ENCODE measurements at places on chromosomes 16 and 17.

GRCh38 chr17:17531156-17531555 is 35.0 kb upstream of the RASD1 start:
- DNase-seq = no peak

GRCh38 chr16:85426806-85427205 is 186.3 kb upstream of the GSE1 start:
- DNase-seq = no peak

GRCh38 chr17:2040219-2040827 is 1.5 kb upstream of the OVCA2 start:
- no peak for DNase-seq

DNA sequence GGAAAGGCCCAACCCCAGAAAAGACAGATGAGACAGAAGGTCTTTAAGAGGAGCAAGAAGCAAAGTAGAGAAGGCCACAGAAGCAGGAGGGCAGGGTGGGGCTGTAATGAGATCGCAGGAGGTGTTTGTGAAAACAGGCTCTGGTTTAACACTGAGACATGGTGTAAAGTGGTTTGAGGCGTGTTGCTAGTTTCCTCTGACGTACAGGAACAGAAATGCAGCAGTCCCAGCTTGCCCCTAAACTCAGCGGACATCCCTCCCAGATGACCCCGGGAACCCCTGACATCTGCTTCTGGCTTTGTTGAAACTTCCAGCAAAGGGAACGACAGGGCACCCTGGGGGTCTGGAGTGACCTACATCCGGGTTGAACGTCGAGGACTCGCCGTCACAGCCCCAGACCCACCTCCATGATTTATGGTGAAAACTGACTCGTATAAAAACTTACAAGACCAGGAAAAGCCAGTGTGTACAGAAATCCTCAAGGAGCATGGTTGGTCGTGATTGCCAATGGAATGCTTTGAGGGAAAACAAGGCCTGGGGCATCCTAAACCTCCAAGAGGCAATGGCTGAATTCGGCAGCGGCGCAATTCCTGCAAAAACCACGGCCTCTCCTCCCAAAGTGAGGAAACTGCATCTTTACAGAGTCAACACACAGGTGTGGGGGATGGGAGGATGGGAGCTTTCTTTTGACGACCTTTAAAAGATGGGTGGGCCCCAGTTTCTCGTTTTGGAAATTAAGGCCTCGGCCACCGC is 25.8 kb downstream of the LITAF start:
- DNase-seq = no peak

DNA sequence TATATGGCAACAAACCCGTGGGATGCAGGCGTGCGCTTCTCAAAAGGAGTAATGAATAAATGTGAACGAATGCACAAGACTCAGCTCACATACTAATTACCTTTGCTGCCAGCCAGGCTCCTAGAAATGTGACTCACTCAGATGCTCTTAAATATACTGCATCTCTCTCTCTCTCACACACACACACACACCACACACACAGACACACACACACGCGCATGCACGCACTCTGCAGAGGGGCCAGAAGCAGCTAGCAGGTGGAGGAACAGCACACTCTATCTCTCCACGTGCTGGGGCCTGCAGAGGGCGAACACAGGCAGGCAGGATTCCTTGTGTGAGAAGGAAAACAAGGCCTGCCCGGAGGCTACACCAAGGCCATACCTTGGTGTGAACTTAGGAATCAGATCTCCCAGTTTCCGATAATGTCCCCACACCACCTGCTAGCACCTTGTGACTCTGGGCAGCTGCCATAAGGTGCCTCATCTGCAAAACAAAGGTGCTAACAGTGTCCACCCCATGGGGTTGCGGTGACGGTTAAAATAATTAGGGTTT is 5.3 kb downstream of the GPRC5B start:
- DNase-seq = peak; percentile 46

GRCh38 chr17:57266902-57267311 is 10.6 kb downstream of the MSI2 start:
- no peak for DNase-seq

- DNase-seq = no peak
Observed at GRCh38 chr17:27376637-27377547, 79.4 kb upstream of the KSR1 start.

- DNase-seq = no peak
Observed at GRCh38 chr17:50977487-50978159, 111.5 kb upstream of the TOB1 start.

- no peak for DNase-seq
Observed at GRCh38 chr17:50614471-50615051, 20.1 kb upstream of the ABCC3 start.

DNA sequence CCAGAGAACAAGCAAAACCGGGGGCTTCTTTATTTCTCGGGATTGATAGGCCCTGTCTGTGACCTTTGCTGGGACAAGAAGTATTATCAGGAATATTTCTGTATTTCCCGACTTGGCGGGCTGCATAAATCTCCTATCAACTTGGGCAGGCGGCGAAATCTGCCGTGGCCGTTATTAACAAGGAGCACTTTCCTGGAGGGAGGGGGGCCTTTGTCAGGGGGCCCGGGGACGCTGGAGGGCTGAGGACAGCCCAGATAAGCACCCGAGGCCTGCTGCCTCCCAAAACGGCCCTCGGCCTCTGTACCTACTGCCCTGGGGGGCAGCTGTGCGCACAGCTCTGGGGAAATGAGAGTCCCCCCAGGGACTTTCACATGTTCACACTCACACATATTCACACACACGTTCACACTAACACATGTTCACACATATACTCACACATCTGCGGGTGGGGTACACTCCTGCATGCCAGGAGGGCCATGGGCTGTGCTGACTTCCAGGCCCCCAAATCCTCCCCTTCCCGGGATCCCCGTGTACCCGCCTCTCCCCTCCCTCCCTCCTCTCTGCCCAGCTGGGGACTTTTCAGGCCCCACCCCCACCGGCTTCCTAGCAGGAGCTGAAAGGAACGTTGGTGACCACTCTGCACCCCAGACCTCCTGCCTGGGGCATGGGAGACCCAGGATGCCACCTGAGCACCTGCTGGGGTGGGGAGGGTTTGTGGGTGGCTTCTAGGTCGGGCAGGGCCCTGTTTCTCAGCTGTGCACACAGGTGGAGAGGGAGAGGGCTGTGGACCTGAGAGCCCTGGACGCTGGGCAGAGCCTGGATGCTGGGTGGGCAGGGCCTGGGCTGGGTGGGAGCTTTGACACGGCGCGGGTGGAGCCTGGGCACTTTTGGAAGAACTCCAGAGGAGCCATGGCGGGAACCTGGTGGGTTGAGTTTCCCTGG is 24.3 kb upstream of the GSE1 start:
- DNase-seq = no peak

DNA sequence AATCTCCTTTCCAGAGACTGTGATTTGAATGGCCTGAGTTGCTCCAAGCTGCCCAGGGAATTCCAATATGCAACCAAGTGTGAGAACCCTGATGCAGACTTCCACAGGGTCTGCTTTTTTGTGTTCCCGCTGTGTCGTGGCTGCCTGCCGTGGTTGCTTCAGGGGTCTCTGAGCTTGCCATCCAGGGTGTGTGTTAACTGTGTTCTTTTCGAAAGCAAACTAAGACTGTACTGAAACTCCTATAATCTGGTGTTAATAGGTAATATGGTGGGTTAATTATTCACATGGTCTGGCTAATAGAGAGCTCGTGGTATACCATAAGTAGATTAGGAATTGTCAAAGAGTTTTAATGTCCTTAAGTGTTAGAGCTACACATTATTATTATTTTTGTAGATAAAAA is 20.7 kb downstream of the UBN1 start:
- no peak for DNase-seq

DNA sequence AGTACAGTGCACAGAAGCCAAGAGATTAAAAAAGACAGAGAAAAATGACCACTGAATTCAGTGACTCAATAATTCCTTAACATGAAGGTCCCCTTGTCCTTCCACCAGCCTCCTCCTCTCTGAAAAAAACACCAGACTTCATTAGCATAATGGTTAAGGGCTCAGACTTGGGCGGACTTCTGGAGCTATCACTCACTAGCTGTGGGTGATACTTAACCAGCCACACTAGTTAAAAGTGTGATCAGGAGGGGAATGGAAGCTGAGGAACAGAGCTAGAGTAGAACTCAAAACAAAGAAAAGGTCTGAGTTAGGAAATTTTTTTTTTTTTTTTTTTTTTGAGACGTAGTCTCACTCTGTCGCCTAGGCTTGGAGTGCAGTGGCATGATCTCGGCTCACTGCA is 23.2 kb downstream of the ZNF652 start:
- no peak for DNase-seq

DNA sequence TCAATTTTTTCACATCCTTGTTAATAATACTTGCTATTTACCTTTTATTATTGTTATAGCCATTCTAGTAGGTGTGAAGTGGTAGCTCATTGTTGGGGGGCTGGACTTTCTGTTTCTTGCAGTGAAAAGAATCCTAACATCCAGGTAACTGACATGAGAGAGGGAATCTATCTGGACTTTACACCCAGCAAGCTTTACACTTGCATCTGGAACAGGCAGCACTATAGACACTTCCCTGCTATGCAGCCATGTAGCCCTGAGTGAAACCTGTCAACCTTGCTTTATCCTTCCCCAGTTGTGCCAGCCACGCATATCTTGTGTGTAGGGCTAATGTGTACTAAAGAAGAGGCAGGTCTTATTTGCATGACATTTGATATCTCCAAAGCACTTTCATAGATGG is 16.9 kb upstream of the ABCC12 start:
- DNase-seq = no peak

- DNase-seq = no peak
Observed at GRCh38 chr16:64933885-64934284, 188.0 kb downstream of the CDH11 start.
